Esophagus squamous epithelium (tissue), 5 donors: ENCODE measurements at places on chromosomes 6 and 20.
A peak's percentile ranks its signal among the peaks of the same experiment; 100 is the strongest.

- DNase-seq: no peak
Observed at GRCh38 chr6:48626421-48626820, 515.4 kb upstream of the PTCHD4 start.

- DNase-seq: no peak
Observed at GRCh38 chr20:60816901-60817300, 435.2 kb upstream of the CDH4 start.

GRCh38 chr6:73675466-73676098 is 20.4 kb upstream of the CD109 start:
- DNase-seq: peak; percentile 14

- DNase-seq: no peak
Observed at GRCh38 chr6:2127484-2127911, 117.9 kb downstream of the GMDS start.
